Tibial nerve (tissue), 4 donors: ENCODE measurements at places on chromosomes 13 and 19.

- DNase-seq: no peak
These were observed 88.1 kb downstream of the SHISA2 start for GRCh38 chr13:25963674-25964073.

DNA sequence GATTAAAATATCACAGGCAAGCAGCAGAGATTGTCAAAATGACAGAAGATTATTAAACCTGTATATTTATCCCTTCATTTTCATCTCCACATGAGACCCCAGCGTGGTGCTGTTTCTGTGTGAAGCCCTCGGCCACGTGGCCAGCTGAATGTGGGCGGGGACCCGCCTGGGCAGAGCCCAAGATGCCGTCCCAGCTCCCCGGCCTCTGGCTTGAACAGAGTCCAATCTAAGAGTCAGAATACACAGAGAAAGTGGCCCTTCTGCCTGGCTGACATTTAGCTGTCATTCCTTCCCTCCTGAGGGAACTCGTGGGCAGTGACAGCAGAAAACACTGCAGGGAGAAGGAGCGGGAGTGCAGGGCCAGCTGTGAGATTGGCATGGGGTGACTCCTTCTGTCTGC is 34.9 kb upstream of the UQCRFS1 start:
- no peak for DNase-seq

DNA sequence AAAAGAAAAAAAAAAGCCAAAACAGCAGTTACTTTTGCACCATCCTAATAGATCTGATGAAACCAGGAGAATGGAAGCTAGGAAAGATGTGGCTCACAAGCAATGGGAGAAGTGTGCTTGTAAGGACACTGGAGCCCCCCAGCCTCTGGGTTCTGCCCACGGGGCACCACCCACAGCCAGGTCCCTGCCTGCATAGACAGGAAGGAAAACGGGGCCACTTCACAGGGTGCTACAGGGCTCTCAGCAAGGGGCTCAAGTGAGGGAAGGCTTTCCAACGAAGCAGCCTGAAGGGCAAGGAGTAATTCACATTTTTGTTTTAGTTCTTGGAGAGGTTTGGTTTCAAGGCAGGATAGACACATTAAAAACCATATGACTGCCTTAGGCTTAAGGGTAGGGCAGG is 42.7 kb downstream of the BRD4 start:
- DNase-seq: no peak

DNA sequence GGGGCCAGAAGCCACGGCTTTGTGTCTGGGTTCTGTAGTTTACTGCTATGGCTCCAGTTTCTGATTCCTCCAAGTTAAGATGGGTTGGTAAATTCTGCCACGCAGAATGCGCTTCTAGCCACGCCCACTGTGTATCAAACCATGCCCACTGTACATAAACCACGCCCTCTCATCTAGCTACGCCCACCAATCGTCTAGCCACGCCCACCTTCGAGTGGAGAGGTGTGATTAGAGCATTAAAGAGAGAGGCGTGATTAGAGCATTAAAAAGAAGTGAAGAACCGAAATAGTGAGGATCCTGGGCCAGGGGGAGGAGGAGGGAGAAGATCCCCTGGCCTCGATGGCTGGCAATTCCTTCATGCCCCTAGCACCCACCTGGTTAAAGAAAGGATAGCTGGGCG is 43.7 kb upstream of the ADGRE5 start:
- no peak for DNase-seq

DNA sequence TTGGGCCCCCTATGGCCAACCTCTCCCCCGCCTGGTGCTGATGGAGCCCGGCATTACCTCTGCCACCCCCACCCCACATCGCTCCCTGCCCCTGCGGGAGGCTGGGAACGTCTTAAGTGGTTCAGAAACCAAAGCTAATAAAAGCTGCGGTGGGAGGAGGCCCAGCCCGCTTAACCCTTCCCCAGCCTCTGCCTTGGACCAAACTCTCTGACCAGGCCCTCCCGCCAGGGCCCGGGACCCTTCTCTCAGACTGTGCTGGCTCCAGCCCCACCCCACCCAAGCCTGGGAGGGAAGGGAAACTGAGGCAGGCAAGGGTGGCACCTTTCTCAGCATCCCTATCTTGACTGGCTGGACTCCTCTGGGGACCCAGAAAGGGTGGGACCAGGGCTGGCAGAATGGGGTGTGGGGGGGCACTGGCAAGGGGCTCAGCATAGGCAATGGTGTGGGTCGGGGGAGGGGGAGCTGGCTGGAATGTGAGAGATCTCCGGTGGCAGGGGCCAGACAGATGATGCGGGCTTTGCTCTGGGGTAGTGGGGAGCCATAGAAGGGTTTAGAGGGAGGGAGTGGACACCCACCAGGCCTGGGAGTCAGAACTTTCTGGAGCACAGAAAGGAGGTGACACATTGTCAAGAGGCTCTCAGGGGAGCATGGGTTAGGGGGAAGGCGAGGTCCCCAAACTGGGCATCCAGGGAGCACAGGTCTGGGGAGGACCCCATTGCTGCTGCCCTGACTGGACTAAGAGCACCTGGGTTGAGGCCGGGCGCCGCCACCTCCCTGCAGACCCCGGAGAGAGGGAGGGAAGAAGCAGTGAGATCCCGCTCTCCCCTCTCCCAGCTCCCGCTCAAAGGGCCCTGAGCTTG is 21.9 kb downstream of the SMIM24 start:
- DNase-seq: no peak

- DNase-seq: no peak
These were observed 5.0 kb upstream of the SLC7A9 start for GRCh38 chr19:32874605-32875004.

GRCh38 chr13:113777311-113778260 is 18.6 kb downstream of the TMEM255B start:
- no peak for DNase-seq

DNA sequence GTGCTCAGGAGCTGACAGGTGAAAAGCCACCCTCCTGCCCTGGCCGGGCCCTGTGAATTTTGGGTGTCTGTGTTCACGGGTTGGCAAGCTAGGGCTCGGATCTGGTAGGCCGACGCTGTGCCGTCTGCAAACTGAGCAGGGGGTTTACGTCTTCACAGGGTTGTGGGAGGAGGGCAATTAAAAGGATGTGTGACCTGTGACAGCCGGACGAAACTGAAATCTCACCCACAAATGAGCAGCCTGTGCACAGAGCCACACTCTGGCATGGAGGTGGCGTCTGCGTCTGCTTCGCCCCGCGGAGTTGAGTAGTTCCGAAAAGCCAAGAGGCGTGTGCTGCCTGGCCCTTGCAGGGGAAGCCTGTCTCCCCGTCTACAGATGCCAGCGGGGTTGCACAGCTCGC is 117.3 kb downstream of the KDM4B start:
- DNase-seq: no peak

- DNase-seq: no peak
These were observed 88.6 kb upstream of the MYCBP2 start for GRCh38 chr13:77415253-77416071.

DNA sequence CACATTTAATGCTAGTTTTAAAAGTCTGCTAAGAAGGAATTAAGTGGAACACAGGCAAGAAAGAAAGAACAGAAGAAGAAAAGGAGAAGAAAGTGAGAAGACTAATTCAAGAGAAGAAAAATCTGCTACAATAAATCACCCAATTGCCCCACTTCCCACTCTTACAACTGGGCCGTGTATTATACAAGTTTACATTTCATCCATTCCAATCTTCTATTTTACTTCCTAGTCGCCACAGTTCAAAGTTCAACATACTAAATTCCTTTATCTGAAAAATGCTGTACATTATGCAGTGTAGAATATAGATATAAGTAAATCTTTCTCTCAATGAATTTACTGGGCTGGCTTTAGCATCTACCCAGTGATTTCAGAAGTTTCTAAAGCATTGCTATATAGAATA is 328.2 kb downstream of the DIAPH3 start:
- DNase-seq: no peak
